ENCODE measurements at places on chromosomes 2 and 18.

GRCh38 chr2:153635494-153635893 is 156.9 kb upstream of the RPRM start:
- DNase-seq = no peak

DNA sequence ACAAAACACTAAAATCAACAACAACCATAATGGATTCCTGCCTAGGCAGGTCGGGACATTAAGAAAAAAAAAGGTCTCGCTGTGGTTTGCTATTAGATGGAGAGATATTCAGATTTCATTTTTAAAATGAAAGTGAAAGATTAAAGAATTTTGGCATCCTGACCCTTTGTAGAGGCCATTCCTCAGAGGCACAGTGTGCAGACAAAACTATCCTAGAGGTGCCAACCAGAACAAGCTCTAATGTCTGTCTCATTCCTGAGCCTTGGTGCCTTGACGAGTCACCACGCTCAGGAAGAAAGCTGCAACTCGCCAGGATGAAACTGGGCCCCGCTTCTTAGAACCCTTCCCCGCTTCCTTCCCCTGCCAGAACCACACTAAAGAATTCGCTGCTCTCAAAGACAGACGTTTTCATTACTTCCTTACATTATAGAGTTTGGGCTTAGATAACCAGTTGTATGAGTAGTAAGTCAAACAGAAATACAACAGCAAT is 156.0 kb downstream of the TGIF1 start:
- DNase-seq = no peak

DNA sequence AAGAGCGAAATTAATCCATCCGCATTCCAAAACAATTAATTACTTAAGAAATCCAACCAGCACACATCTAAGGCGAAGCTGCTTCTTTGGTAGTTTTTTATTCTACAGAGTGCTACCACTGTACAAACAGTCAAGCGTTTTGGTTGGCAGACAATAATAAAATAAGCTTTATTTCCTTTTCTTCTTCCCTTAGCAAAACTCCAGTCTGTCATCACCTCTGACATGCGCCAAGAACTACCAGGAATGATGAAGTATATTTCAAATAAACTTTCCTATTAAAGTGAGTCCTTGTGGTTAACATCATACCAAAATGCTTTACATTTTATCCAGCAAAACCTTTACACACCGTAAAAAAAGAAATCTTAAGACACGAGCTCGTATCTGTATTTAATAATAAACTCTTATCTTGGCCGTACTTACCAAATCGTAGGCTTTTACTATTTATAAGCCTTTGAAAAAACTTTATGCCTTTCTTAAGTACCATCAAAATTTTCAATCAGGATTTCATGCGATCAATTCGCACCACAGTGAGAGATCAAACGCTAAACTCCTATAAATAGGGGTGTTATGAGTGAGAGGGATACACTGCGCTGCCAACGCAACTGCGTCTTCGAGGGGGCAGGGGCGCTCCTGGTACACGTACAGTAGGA is 1.3 kb downstream of the ATL2 start:
- no peak for DNase-seq

DNA sequence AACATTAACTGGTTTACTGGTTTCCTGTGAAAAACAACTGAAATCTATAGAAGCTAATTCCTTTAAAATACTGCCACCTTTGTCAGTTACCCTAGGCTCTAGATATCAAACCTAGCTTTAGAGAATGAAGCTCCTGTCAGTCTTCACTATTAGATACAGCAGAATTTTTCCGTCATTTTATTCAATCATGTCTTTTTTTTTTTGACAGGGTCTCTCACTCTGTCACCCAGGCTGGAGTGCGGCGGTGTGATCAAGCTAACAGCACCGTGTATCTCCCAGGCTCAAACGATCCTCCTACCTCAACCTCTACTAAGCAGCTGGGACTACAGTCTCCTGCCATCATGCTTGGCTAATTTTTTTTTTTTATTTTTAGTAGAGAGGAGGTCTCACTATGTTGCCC is 415.2 kb upstream of the LRRTM4 start:
- no peak for DNase-seq

GRCh38 chr2:179412112-179412511 is 147.5 kb upstream of the SESTD1 start:
- no peak for DNase-seq

DNA sequence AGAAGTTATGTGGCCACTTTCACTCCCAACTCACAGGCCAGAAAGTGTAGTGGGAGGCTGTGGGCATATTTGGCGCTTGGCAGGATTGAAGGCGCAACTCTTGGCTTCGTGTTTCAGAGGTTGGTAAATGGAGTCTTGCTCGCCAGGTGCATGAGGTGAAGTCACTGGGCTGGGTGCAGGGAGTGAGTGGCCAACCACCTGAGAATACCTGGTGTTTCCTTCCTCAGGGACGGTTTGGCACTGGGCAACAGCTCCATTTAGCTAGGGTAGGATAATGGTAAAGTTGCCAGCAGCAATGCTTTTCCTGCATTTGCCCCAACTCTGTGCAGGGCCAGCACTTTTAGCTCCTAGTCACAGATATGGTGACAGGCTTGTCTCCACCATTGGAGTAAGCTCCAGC is 115.9 kb downstream of the AGAP1 start:
- no peak for DNase-seq

GRCh38 chr2:46950314-46950713 is 34.7 kb upstream of the MCFD2 start:
- DNase-seq = no peak
